ENCODE measurements at places on chromosomes 4 and X. TPM values are rescaled to one million over a fixed set of nuclear protein-coding genes. Genes with fewer than 3 reads are reported as not detected.

FAM241A gene
- total RNA-seq = 6.7 TPM

DNA sequence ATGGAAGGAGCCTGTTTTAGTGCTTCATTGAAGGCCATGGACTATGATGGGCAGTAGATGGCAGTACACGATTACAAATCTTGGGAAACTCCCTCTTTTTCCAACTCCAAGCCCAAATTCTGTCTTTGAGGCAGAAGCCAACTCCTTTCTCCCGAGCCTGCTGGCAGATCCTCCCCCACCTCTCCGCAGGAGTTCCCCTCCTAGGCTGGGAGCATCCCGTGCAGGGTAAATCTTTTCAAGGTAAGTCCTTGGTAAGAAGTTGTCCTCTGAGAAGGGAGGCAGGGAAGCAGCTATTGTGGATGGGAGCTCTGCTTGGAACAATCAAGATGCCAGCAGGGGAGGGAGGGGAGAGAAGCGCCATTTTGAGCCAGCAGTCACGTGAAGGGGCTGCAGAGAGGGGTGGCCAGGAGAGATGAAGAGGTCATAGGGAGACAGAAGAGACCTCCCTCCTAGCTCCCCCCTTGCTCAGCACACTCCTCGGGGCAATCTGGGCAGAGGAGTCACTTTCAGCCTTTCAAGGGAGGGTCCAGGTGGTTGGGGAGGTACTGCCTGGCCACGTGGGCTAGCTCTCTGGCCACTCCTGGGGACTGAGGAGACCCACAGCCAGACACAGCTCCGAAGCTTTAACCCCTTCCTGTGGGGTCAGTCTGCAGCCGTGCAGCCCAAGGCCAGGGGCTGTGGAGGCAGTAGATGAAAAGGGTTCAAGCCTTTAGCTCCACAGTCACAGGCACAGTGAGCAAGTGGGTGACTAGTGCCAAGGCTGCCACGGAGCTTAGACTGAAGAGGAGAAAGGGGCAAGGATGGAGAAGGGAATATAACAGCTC is 9.6 kb downstream of the CC2D2A start:
- DNase-seq = peak; percentile 81

- no peak for DNase-seq
These were observed 1.4 kb upstream of the CT47C1 start for GRCh38 chrX:119071381-119071780.

ITIH6 gene
- total RNA-seq = not detected

DNA sequence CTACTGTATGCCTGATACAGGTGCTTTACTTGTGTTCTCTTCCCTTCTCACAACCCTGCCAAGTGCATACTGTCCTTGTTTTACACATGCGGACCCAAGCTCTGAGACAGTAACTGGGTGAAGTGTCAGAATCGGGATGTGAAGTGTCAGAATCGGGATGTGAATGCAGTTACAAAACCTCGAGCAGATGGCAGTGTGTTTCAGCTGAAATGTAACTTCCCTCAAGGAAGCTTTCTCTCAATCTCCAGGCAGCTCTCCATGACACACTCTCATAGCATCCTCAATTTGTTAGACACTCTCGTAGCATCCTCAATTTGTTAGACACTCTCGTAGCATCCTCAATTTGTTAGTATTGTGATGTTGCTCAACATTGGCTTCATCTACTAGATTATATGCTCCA is 1.1 kb upstream of the HPSE start:
- DNase-seq = no peak

SPANXA1 gene
- not detected for total RNA-seq

DNA sequence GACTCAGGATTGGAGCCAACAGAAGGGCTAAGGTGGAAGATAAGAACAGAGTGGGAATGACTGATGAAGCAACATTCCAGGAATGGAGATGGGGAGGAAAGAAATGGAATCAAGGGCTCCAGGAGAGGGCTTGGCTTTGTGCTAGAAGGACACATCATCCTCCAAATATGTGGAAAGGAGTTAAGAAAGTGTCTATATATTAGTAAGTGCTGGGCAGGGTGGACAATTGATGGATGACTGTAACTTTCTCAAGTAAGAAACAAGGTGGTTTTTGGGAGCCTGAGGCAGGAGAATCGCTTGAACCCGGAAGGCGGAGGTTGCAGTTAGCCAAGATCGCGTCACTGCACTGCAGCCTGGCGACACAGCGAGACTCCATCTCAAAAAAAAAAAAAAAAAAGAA is 71.6 kb upstream of the NFKB1 start:
- DNase-seq = no peak

VCX3B gene
- not detected for total RNA-seq

- no peak for DNase-seq
These were observed 203.5 kb upstream of the ITM2A start for GRCh38 chrX:79570524-79571240.

Measured in posterior vena cava (tissue), 2 donors.